ENCODE measurements at places on chromosomes 7 and 10.

- peak; percentile 41 for DNase-seq
These were observed 55.1 kb upstream of the ZPBP start for GRCh38 chr7:50147951-50148808.

DNA sequence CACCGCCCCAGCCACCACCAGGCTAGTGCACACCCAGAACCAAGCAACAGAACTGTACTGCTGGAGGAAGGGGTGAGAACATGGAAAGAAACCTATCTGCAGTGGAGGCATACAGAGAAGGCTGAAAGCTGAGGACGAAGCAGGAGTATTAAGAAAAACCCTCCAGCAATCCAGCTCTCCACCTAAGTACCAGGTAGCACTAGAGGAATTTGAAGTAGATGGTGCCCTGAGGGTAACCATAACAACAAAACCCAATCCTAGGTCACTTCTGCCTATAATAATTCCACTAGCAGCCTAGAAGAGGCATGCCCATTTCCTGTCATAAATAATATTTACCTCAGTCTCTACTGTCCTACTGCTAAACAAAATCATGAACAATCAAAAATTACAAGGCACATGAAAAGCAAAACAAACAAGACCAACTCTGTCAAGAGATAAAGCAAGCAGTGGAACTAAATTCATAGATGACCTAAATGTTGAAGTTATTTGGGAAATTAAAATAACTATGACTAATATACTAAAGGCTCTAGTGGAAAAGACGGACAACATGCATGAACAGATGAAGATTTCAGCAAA, 51.1 kb downstream of the HYCC1 start:
- DNase-seq = no peak

DNA sequence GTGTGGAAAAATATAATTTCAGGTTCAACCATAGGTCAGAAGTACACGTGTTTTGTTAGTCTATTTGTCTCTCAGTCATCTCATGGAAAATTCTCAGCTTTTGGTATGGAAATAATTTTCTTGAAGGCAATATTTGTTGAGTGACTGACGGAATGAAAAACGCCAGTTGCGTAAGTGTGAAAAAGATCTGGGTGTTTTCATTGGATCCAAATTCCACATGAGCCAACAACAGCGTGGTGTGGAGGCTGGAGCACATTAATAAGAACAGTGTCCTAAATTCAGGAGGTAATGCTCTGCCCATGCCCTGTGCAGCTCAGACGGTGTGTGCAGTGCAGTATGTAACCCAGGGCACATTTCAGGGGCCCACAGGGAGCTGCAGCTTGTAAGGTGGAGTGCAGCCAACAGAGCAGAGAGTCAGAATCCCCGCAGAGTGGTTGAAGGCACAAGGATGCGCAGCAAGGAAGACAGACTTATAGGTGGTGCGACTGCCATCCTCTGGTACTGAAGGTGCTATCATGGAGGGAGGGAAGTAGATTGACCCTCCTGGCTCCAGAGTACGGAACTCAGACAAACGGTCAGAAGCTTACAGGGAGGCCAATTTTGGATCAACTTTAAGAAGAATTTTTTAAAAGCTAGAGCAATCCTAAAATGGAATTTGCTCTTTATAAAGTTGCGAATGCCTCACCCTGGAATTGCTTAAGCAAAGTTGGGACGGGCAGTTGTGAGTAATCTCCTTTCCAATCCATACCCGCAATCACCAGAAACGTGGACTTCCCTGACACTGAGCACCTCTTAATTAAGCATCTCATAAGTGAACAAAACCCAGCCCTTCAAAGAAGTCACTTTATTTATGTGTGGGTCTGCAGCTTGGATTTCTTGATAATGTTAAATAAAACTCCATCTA, 38.0 kb downstream of the EGFR start:
- DNase-seq = no peak

- DNase-seq = no peak
These were observed 65.6 kb upstream of the MKI67 start for GRCh38 chr10:128191847-128192246.
